Right renal pelvis (tissue), 4 donors: ENCODE measurements at places on chromosomes 11 and 22. TPM values are rescaled to one million over a fixed set of nuclear protein-coding genes. Genes with fewer than 3 reads are reported as not detected.

DNA sequence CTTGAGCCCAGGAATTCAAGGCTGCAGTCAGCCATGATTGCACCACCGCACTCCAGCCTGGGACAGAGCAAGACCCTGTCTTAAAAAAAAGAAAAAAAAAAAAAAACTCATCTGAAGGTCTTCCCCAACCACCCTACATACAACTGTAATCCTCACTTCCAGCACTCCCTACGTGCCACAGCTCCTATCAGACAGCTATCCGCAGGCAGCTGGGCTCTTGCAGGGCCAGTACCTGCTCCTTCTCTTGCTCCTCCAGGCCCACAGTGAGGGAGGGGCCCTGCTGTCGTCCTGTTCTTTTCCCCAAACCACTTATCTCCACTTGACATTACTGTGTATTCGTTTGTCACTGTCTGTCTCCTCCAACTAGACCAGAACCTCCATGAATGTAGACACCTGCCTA, 156.1 kb upstream of the NECTIN1 start:
- no peak for DNase-seq

DNA sequence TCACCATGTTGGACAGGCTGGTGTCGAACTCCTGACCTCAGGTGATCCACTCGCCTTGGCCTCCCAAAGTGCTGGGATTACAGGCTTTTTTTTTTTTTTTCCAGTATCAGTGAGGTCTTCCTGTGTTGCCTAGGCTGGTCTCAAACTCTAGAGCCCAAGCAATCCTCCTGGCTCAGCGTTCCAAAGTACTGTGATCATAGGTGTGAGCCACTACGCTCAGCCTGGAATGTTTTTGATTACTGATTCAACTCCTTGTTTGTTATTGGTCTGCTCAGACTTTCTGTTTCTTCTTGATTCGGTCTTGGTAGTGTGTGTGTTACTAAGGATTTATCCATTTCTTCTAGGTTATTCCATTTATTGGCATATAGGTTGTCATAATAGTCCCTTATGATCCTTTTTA, 31.3 kb downstream of the NAGA start:
- DNase-seq: no peak

DNA sequence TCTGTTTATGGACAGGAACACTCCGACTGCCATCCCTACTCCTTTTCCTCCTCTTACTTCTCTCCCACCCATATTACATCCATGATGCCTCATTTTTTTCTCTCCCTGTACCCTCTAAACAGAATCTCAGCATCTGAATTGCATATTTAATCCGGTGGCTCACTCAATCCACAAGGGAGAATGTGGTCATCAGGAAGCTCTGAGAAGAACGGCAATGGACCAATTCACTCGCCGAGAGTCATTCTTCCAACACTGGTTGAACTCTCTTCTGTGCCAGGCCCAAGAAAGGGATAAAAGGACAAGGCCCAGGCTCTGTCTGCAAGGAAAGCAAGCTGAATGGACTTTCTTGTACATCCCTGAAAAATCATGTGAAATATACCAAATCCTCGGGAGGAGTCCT, 15.9 kb downstream of the MAP6 start:
- no peak for DNase-seq

The FAM111A gene
- polyA plus RNA-seq: 46.5 TPM

The APOL1 gene
- 11.0 TPM for polyA plus RNA-seq

The HTR3A gene
- polyA plus RNA-seq: 0.13 TPM

The APOBEC3B gene
- 5.9 TPM for polyA plus RNA-seq

The BTG4 gene
- not detected for polyA plus RNA-seq
